Head of caudate nucleus (tissue), 42 donors: ENCODE measurements at places on chromosomes 7 and 10.

GRCh38 chr10:48501226-48501625 lies 103.6 kb downstream of the ARHGAP22 start:
- DNase-seq, result no peak

DNA sequence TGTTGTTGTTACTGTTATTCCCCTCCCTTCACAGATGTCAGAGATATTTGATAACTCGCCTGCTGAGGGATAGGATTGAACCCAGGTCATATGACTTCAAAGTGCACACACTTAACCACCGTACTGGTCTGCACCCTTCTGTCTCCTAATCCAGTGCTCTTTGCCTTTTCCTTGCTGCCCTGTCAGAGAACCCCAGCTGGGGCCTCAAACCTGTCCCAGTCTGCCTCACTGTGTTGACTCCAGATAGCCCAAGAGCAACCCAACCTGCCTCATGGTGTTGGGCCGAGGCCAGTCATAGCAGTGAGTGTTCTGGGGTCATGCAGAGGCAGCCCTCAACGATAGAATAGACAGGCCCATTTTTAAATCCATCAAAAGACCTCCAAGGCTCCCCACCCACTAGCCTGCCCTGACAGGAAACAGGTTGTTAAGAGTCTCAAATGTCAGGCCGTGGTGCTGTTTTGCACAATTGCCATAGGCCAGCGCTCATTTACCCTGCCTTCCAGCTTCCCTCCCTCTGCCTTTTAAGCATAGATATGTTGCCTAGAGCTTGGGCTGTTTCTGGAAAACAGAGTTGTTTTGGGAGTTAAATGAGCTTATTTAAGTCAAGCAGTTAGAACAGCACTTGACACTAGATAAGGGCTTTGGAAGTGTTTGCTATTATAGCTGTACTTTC lies 37.0 kb upstream of the PDCD4 start:
- no peak for DNase-seq

GRCh38 chr7:20906801-20907453 lies 120.2 kb upstream of the SP8 start:
- no peak for DNase-seq

DNA sequence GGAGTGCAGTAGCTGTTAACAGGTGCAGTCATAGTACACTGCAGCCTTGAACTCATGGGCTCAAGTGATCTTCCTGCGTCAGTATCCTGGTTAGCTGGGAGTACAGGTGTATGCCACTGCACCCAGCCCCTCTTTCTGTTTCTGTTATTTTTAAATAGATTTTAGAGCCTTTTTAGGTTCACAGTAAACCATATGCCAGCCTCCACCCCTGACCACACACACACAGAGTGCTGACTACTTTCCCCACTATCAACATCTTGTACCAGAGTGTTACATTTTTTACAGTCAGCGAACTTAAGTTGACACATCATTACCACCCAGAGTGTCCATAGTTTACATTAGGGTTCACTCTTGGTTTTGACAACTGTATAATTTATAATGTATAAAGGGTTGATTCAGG lies 32.1 kb downstream of the MARCHF5 start:
- no peak for DNase-seq

- no peak for DNase-seq
These were observed 19.9 kb downstream of the UNCX start for GRCh38 chr7:1252540-1253090.

DNA sequence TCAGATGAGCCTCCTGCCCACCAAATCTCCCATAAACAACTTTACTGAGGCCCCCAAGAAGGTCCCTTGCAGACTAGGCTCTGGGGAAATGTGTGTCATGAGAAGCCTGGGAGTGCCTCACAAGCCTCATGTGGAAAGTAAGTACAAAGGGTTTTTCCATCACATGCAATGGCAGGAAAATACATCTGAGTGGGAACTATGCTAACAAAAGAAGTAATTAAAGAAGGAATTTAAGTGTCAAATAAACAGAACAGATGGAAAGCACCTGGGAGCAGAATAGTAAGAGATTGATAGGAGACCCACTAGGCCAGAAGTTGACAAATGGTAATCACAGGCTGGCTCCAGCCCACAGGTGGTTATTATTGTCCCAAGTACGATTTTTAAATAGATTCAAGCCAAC lies 20.5 kb downstream of the GSAP start:
- no peak for DNase-seq

GRCh38 chr7:151836191-151836926 lies 40.6 kb downstream of the PRKAG2 start:
- DNase-seq, result no peak
